ENCODE measurements at places on chromosomes 3 and 15.

- no peak for DNase-seq
These were observed 351.7 kb downstream of the IGSF11 start for GRCh38 chr3:118682921-118683320.

DNA sequence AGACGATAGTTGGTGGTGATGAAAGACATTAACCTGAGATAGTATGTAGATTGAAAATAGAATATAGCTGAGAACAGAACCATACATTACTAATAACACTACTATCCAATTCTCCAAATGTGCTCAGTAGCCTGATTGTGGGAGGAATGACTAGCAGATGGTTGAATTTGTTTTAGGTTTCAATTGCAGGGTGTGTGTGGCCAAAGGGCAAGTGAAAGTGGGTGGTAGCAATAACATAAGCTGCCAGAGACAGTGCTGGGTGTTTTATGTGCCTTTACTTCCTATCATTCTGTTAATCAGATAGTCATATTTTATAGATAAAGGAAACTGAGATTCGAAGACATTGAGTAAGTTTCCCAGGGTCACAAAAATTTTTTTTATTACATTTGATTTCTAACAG lies 249.5 kb upstream of the ARL6 start:
- no peak for DNase-seq

DNA sequence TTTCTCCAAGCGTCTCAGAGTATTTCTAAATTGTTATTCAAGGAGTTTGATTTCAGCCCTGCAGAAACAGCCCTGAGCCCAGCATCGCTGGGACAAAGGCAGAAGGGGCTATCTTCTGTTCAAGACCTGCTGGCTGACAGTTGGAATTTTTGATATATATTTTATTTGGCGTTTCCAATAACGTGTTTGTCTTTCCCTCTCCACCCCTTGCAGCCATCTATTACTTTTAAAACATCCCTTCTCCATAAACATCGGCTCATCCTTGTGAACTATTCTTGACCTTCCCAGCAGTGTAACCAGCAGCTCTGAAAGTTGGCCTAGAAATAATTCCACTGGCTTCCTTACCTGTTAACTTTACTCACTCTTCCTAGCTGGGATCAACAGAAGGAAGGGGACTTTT lies 5.5 kb upstream of the MEIS2 start:
- no peak for DNase-seq

GRCh38 chr15:35834866-35835265 lies 288.9 kb upstream of the DPH6 start:
- no peak for DNase-seq

GRCh38 chr15:66679061-66679656 lies 22.9 kb upstream of the SMAD6 start:
- no peak for DNase-seq

DNA sequence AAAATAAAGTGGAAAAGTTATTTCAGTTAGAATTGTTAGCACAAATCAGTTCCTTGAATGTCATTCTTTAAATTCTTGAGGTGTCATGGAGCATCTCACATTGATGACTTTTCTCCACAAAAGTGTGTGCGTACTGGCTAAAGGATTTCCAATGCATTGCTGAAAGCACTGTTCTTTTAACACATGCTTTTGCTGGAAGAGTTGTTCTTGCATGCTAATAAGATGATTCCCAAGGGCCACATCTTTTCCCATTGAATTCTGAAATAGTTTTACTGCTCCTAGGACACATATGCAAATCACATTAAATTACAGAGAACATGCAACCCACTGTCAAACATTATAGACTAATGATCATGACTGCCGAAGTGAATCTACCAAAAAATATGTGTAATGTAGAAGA lies 516.3 kb upstream of the CADM2 start:
- DNase-seq = no peak

DNA sequence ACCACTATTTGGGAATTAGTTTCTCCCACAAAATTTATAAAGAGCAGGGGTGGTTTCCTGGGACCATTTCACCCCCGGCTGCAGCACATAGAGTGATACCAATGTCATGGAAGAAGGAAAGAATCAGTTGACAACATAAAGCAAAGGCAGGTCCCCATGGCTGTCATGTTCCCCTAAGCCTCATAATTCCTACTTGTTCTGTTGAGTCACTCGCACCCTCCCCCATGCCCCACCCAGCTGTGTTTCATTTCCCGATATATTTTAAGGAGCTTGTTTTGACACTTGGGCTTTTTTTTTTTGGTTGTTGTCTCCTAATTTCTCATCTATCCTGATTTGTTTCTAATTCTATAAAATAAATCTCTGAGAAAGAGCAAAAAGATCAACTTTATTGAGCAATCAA lies 24.9 kb downstream of the ERC2 start:
- no peak for DNase-seq

- DNase-seq = no peak
These were observed 54.6 kb upstream of the CADM2 start for GRCh38 chr3:84904212-84904611.

DNA sequence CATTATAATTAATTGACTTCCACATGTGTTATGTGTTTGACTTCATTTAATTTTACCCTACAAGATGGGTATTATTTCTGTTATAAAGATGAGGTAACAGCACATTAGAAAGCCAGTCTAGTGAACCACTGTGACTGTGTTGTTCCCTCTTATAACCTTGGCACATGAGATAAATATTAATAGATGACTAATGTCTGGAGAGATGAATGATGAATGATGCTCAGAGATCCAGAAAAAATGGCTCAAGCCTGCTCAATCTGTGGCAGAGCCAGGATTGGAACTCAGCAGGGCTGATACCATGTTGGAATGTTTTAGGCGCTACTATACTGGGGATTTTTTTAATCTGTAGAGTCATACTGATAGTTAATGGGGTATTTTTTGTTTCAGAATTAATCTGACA lies 118.8 kb upstream of the PTX3 start:
- DNase-seq = no peak

DNA sequence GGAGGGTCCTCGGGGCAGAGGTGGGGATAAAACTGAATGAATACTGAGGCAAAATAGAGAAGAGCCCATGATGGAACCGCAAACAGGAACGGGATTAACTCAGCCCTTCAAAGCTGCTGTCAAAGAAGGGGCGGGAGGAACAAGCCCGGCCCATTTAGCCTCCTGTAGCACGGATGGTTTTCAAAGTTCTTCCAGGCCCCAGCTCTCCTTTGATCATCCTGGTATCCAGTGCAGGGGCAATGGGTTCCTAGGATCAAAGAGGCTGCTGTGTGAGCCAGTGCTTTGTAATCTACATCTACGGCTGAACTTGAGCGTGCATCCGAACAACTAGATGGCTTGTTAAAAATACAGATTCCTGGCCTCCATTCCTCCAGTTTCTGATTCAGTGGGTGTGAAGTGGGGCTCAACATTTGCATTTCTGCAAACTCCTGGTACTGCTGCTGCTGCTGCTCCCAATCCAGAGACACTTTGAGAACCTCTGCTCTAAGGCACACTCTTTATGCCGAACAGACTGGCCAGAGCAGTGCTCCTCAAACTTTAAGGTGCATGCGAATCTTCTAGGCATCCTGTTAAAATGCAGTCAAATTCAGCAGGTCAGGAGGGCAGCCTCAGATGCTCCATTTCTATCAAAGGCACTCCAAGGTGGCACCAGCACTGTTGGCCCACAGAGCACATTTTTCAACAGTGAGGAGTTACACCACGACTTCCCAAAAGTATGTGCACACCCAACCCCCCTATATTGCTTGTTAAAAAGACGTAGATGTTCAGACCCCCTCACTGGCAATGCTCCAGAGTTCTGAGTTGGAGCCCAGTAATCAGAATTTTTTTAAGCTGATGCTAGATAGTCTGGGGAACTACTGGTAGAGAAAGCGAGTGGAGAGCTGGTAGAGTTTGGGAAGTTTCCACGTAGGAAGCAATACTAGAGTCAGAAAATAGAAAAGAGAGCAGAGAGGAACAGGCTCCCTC lies 5.6 kb downstream of the GALNT15 start:
- DNase-seq = no peak

DNA sequence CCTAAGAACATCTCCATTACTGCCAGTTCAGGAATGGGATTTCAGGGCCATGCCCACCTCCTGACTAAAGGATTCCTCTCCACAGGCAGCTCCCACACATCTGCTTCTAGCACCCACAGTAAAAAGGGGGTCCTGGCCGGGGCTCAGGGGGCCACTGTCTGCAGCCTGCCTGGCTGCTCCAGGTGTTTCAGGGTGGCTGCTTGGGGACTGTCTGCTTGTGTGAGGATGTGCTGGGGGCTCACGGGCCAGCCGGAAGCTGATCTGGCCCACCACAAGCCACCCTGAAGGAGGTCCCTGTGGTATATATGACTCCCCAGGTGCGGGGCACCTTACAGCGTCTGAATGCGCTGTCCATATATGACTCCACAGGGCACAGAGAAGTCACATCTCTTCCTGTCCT lies 135.4 kb downstream of the NSMCE3 start:
- no peak for DNase-seq

All from Jurkat, Clone E6-1 (cell line).